ENCODE measurements at places on chromosomes 1 and 21.

GRCh38 chr1:47650205-47650604, 212.4 kb downstream of the FOXD2 start:
- no peak for DNase-seq

DNA sequence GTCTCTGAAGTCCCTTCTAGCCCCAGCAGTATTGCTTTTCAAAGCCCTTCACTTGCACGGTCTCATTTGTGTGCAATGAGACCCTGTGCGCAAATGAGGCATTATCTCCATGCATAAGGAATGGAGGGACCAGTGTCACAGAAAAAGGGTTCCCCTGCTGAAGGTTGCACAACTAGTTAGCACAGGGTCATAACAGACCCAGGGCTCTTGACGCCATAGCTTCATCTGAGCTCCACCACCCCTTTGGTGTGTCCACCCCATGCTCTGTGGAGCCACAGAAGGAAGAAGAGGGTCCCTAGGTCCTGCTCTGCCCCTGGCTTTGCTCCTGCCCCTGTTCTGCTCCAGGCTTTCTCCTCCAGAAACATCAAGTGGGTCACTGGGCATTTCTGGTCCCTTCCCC, 12.6 kb downstream of the SH2D2A start:
- no peak for DNase-seq

GRCh38 chr1:109739738-109740614, 862 bp downstream of the GSTM3 start:
- peak; percentile 73 for DNase-seq

- no peak for DNase-seq
Measured at GRCh38 chr1:14919751-14920150, 233.8 kb upstream of the TMEM51 start.

- no peak for DNase-seq
Measured at GRCh38 chr1:173347282-173347818, 129.8 kb upstream of the PRDX6 start.

DNA sequence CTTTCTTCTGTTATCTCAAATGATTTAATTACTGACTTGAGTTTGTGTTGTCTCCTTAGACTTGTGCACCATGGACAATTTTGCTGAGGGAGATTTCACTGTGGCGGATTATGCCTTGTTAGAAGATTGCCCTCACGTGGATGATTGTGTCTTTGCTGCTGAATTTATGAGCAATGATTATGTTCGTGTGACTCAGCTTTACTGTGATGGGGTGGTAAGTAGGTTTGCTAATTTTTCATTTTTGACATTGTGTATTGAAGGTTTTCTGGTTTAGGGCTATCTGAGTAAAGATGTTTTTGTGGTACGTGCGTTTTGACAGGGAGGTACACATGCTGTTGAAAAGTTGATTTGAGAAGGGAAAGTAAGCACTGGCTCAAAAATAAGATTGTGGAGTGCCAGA, 14.1 kb downstream of the TTC3 start:
- no peak for DNase-seq

- DNase-seq, result no peak
Measured at GRCh38 chr1:245829194-245829593, 674.4 kb downstream of the KIF26B start.

- DNase-seq, result no peak
Measured at GRCh38 chr1:212721388-212722247, 22.0 kb upstream of the BATF3 start.

DNA sequence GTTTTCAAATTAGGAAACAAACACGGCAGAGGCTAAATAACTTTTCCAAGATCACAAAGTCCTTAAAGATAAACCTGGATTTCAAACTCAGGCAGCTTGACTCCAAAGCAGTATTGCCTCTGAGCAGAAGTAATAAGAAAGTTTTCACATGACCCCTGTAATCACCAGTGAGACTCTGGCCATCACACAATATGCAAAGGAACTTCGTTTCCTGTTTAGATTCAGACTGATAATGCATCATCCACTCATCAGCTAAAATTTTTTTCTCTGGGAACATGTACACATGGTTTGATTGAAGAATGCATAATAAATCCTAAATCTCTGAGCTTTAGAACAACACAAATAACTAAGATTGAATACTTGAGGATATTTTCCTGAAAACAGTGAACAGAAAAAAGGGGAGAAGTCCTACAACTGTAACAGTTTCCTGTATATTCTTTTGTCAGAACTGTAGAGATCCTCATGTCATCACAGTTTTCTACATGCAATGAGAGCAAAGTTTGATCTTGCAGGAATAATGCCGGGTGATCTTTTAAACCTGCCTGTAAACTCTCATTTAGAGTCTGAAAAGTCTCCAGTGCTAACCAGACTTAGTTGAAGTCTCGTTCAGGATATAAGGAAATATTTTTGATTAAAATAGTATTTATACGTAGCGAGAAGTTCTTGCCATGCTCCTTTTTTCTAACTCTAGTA, 225.3 kb downstream of the SPATA17 start:
- no peak for DNase-seq

DNA sequence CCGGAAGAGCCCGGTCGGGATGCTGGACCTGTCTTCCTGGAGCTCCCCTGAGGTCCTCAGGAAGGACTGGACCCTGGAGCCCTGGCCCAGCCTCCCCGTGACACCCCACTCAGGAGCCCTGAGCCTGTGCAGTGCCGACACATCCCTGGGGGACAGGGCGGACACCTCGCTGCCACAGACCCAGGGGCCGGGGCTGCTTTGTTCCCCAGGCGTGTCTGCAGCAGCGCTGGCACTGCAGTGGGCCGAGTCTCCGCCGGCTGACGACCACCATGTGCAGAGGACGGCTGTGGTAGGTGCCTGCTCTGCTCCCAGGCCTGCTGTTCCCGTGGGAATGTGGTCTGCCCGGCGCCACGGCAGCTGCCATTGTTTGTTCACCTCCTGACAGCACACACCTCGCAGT, 42.1 kb upstream of the DIP2A start:
- DNase-seq, result no peak

DNA sequence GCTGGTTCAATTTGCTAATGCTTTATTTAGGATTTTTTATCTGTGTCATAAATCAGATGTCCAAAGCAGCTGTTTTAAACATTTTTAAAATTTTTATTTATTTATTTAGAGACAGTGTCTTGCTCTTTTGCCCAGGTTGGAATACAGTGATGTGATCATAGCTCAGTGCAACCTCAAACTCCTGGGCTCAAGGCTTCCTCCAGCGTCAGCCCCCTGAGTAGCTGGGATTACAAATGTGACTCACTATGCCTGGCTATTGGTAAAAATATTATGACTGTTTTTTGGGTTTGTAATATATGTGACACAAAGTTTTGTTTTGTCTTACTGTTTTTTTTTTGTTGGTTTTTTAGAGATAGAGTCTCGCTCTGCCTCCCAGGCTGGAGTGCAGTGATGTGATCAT, 11.8 kb downstream of the ZBED6 start:
- DNase-seq, result no peak

DNA sequence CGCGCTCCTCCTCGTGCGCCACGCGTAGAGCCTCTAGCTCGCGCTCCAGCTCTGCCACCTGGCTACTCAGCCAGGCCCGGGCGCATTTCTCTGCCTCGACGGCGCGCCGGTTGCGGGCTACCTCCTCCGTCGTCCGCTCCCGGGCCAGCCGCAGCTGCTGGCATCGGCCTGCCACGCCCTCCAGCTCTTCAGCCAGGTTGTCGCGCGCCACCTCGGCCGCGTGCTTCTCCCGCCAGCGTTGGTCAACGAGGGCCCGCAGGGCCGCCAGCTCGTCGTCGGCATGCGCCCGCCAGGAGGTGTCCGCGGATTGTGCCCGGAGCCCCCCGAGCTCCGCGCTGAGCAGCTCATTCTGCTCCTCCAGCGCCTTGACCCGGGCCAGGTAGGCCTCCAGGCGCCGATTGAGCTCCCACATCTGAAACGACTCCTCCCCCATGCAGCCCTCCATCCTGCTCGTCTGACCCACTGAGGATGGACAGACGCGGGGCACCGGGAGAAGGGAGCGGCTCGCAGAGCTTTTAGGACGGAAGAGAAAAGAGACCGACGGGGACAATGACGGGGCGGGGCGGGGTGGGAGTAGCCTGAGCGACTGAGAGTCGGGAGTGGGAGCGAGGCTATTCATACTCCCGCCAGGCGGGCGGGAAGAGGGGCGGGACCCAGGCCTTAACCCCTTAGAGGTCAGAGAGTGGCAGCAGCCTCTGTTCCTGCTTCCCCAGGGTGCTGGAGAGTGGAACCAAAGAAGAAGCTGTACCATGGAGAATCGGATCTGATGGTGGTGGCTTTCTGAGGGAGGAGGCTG, at the start of gene NES:
TSS of gene NES (minus strand) at position 588 of the 796 bp plus-strand sequence. CDS start at position 445, 143 bp downstream.
- no peak for DNase-seq

DNA sequence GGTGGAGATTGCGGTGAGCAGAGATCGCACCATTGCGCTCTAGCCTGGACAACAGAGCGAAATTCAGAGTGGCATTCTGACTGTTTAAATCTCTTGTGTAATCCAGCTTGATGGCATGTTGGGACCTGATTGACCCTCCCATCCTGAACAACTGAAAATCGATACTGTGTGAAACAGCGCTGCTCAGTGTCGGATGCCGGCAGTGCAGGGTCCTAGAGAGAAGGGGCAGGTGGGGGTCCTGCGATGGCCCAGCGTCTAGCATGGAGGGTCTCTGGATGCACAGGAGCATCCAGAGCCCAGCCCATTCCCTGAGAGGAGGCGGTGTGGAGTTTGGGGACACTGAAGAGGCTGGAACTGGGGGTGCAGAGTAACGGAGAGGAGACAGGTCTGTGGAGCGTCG, 15.8 kb downstream of the AGT start:
- no peak for DNase-seq

DNA sequence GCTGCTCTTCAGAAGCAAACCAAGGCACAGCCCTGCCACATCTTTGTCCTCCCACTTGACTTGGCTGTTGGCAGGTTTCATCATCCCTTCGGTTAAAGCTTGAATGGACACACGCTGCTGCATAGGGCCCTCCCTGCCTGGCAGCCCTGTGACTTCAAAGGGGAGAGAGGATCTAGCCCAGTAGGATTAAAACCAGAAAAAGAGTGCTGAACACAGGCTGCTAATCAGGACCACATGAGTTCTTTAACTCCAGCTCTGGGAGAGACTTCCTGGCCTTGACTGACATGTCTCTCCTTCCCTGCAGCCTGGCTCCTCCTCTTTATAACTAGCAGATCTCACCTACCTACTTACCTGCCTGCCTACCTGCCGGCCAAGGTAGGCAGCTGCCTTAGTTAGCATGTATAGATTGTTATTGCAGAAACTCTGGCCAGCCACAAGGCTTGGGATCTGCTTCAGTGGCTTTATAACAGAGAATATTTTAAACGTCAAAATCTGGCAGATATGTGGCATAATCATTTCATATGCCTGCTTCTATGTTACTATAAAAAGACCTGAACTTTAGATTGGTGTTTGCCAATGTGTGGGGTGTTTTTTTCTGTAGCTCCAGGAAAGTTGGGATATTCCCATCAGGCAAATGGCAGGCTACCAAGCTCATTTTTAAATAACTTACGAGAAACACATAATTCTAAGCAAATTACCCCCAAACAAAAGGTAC, 49.4 kb downstream of the ERG start:
- no peak for DNase-seq

DNA sequence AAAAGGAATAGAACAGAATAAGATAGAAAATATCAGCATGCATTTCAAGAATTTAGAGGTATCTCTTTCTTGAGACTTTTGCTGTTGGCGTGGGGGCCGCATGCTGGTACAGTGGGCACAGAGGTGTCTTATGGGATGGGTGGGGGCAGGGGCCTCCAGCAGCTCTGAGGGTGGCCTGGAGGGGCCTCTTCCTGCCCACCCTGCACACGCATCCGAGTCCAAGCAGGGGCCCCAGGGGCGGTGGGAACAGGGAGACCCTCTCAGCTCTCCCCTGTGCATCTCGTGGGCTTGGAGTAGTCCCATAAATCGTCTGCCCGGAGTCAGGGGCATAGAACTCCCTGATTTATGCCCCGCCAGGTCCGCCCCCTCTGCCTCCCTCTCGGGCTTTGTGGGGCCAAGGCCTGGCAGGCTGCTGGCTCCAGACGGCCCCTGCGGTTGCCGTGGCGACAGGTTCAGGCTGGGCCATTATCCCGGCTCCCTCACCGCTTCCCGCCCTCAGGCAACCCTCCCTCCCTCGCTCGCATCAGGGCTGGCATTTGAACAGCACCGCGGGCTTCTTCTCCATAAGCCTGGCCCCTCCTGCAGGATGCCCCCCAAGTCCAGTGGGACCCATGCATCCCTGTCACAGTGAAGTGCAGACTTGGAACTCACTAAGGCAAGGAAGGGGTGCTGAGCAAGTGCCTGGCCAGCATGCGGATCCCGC, 133.2 kb upstream of the ZBTB40 start:
- no peak for DNase-seq

- DNase-seq, result no peak
Measured at GRCh38 chr1:15952317-15953258, 23.3 kb downstream of the ZBTB17 start.

GRCh38 chr1:65845535-65846060, 52.9 kb downstream of the PDE4B start:
- no peak for DNase-seq

GRCh38 chr1:158112994-158113758, 67.5 kb upstream of the CD1D start:
- no peak for DNase-seq

DNA sequence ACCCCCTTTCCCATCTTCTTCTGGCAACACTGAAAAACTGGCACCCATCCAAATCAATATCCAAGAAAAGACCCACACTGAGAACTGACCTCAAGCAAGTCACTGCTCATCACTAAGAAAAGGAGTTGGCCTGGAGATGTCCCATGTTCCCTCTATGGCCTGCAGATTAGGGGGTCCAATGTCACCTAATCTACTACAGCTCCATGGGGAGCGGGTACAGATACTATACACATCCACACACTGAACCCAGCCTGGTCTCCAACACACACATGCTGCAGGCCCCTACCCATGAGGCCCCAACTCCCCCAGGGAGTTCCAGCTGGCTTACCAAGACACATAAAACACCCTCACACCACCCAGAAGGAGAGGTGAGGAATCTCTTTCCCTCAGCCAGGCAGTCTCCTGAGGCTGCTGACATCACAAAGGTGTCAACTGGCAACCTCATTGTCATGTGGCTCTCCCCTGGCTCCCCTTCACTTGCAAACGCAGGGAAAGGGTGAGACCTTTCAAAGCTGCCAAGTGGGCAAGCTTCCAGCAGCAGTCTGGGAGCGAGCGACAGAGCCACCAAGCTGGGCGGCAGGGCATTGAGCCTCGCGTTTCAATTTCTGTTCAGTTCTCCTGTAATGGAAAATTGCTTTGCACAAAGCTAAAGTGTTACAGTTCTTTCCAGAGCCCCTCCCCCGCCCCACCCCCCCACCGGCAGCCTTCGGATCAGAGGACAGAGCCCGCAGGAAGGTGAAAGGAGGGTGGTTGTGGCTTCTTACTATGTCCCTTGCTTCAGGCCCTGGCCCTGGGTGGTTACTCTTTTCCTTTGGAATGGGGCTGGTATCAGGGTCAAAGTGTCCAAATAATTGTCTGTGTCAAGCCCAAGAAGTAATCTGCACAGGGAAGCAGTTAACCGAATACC, at the start of gene LRRC52:
TSS of gene LRRC52 (plus strand) at position 469 of the 907 bp plus-strand sequence. CDS start at position 766, 297 bp downstream.
- no peak for DNase-seq

GRCh38 chr1:116902027-116902426, 7.7 kb upstream of the PTGFRN start:
- no peak for DNase-seq

DNA sequence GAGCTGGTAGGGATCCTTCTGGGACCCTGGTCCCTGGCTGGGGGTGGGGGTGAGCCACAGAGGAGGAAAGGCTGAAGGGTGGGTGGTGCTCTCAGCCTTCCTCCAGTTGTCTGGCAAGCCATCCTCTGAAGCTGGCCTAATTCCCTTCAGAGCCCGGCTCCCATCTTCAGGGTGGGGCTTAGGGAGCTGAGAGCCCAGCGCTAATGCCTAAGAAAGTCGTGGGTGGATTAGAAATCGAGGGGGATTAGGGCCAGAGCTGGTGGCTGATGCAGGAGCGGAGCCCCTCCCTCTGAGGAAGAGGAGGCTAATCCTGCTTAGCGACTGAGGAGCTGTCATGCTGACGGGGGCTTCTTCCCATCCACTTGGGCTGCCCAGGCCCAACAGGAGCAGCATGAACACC, 30.8 kb upstream of the DMBX1 start:
- no peak for DNase-seq
